ENCODE measurements at places on chromosomes 16 and 17.
A peak's percentile ranks its signal among the peaks of the same experiment; 100 is the strongest.

GRCh38 chr16:58859958-58860669 is 126.0 kb upstream of the GOT2 start:
- DNase-seq, result peak; percentile 91

DNA sequence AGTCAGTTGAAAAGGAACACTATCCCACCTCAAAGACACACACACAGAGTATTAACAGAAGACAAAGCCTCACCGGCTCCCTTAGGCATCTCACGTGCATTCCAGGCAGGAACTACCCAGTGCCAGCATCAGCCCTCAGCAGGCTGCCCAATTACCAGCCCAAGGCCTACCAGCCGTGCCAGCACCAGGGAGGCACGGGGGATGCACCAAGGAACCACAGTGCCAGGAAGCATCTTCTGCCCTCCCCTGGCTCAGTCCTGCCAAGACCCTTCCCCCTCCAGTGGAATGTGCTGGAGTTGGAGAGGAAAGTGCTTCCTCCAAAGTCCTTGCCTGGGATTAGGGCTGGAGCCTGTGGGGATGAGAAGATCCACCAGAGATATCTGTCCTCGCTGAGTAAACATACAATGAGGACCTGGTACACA is 11.0 kb upstream of the KRT19 start:
- DNase-seq, result no peak

DNA sequence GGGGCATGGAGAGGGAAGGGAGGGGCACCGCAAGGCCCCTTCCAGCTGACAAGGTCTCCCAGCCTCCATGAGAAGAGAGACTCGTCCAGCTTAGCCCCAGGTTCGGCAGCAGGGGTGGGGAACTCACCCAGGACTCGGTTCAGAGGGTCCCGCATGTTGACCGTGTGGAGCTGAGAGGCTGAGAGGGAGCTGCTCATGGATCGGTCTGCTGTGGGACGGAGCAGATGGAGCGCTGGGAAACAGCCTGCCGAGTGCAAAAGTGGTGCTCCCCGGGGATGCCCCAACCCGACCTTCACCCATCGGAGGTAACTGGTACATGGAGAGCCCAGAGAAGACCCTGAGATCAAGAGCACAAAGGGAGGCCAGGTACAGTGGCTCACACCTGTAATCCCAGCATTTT is 4.9 kb downstream of the CSF3 start:
- DNase-seq, result no peak

DNA sequence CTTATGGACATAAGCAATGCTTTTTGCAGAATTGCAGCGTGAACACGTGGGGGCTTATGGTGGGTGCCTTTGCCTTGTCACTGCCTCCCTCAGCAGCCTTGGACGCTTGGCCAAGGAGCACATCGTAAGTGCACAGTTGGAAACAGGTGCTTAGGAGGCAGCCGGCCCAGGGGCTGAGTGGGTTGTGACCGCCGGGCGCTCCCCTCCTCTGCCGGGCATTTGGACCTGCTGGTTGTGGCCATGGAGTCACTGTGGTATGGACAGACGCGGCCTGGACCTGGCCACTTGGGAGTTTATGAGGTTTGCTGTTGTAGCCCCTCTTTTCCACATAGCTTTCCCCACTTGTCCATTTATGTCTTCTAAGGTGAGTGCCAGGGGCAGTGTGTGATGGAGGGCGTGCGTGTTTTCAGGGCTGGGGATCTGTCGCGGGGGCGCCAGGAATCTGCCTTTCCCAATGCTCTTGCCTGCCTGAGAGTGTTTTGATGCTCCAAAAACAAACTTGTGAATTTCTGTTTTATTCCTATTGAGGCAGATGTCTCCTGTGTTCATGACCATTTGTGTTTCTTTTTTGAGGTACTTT is 49.2 kb downstream of the PDPK1 start:
- no peak for DNase-seq

DNA sequence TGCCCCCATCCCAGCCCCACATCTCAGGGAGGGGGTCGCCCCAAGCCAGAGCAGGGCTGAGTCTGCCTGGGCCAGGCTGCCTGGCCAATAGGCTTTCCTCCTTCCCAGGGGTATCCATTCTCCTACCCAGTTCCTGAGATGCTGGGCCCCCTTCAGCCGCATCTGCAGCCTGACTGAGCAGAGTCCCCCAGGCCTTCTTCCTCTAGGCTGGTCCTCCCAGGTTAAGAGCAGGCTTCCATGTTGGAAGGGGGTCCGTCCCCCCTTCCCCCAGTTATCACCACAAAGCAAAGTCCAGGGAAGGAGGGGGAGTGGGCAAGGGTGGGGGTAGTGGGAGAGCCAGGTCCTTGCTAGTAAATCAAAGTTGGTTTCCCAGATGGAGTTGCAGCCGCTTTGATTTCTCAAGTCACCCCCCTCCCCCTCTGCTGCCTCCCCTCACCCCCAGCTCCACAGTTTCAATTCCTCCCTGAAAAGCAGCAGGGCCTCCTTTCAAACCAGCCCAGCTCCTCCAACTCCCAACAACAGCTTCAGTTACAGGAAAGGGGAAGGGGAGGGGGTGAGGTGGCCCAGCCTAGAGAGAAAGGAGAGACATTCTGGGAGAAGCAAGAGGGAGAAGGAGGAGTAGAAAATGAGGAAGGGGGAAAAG is 9.5 kb upstream of the FZD2 start:
- DNase-seq, result peak; percentile 84

Measured in MV-4-11 (cell line).